ENCODE measurements at places on chromosomes 16 and 17.

DNA sequence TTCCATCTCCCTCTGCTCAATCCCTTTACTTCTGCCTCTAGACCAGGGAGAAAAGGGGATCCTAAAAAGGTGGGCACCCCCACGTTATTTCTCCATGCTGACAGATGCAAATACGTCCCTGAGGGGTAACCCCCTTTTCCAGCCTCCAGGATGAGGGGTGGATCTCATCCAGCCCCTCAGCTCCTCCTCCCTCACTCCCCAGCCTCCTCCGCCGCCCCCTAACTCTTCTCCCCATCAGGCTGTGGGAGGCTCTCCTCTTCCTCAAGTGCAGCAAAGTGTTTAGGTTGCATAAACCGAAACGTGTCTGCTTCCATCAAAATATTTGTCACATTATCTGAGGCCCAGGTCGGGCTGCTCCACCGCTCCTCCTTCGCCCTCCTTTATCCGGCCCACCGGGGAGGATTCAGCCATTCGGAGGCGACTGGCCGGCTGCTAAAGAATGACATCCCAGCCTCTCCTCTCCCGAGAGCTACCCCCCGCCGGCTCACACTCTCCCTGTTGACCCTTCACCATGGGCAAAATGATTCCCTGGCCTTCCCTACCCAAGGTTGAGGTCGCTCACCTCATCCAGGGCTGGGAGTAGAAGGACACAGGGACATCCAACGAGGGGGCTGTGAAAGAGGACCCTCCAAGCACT is 1.2 kb upstream of the C1QL1 start:
- DNase-seq: no peak

GRCh38 chr16:10868596-10869469 is 8.2 kb upstream of the CIITA start:
- DNase-seq: no peak

DNA sequence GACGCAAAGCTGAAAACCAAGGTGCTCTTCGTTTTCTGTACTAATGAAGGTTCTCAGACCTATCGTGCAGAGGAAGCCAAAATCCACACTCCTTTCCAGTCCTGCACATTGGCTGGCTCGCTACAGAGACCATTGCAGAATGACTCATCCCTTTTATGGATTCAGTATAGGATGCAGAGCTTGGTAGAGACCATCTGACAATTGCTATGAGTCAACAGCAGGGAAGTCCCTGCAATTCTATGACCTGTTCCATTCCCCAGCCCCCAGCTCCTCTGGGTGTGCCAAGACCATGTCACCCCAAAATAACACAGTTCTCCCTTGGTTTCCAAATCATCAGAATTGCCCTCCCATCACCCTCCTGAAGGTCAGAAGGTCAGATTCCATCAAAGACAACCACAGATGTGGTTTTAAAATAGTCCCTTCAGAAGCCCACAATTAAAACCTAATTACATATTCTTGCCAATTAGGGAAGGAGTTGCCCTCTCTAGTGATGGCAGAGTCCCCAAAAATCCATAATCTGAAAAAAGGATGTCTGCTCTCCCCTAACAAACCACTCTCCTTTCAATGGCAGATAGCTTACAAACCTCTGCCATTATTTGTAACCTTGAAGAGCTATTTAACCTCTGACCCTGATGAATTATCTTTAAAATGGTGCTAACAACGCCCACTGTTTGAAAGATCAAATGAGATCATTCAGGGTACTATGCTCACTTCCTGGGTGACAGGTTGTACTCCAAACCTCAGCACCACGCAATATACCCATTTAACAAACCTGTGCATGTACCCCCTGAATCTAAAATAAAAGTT is 108.2 kb upstream of the RBBP6 start:
- DNase-seq: no peak

GRCh38 chr16:58127634-58128033 is 1.5 kb downstream of the CFAP20 start:
- DNase-seq: no peak

- DNase-seq: no peak
Observed at GRCh38 chr17:5034063-5034462, 1.2 kb downstream of the SLC52A1 start.

DNA sequence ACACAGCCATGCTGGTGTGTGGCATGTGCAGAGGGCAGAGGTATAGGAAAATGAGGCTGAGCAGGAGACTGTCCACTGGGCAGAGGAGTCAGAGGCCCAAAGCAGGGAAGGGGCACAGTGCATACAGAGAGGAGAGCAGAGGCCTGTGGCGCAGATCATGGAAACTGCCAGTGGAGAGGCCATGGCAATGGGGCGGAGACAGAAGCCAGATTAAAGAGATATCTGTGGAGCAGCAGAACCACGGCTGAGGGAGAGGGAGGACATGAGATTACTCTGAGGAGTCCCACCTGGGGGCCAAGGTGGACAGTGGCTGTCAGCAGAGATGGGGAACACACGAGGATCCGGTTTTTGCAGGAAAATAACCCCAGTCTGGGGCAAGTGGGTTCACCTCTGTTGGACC is 43.3 kb downstream of the RANBP10 start:
- DNase-seq: no peak

DNA sequence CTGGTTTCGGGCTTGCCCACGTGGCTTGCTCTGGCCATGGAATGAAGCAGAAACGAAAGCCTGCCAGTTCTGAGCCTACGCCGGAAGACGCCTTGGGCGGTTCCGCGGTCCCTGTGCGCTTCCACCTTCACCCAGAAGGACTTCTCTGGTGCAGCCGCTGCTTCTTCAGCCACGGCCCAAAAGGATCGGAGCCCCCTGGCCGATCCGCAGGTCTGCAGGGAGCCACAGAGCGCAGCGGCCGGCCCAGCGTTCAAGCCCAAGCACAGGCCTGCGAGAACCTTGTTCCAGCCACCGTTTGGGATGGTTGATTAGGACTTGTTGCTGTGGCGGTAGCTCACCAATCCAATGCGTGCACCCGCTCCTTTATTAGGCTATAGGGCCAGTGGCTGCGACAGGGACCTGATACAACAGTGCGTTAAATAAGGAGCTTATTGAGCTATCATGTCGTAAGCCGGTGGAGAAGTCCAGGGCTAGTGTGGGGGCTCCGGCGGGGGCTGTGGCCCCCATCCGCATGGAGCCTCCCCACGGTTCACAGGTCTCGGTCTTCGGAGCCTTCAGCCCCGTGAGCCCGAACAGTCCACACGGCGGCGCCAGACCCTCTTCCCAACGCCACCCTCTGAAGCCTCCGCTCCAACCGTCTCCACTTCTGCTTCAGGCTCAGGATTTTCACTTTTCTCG is 10.2 kb upstream of the MPP2 start:
- no peak for DNase-seq

- no peak for DNase-seq
Observed at GRCh38 chr16:77062878-77063675, 127.9 kb upstream of the MON1B start.

- DNase-seq: no peak
Observed at GRCh38 chr16:51002881-51003490, 148.1 kb downstream of the SALL1 start.

DNA sequence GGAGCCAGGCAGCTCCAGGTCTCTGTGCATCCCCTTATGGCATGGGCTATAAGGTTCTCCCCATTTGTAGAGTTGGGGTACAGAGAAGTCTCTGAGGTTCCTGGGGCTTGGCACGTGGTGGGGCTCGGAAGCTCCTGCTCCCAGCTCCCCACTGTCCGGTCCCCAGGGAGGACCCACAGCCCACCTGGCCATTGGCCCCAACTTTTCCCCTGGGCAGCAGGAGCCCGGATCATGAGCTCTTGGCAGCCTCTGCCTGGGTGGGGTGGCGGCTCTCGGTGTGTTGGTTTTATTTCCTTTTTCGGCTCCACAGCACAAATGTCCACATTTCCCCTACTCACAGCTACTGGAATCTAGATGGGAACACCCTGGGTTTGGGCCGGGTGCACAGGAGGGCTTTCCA is 30.5 kb downstream of the GSE1 start:
- no peak for DNase-seq

DNA sequence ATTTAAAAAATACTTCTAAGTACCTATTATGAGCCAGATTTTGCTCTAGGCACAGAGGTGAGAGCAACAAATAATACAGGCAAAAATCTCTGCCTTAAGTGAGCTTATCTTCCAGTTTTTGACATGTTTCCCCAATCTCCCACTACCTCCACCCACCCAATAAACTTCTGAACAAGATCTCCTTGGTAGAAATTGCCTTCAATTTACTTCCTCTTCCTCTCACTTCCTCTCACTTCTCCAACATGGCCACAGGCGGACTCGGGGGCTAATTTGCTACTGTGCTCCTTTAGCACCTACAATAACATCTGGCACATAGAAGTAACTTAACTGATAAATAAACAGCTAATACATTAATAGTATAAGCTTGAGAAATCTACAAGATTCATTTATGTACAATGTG is 82.6 kb downstream of the CACNG1 start:
- no peak for DNase-seq

- DNase-seq: no peak
Observed at GRCh38 chr17:80348551-80349150, 66.3 kb upstream of the ENDOV start.

GRCh38 chr17:12422651-12423050 is 243.0 kb upstream of the MYOCD start:
- no peak for DNase-seq

GRCh38 chr16:89686520-89687091 is at the start of gene CDK10:
Gene CDK10, plus strand, starts transcription at chr16:89686689. Its CDS starts 22 bp downstream, at chr16:89686711.
- DNase-seq: peak; percentile 88

DNA sequence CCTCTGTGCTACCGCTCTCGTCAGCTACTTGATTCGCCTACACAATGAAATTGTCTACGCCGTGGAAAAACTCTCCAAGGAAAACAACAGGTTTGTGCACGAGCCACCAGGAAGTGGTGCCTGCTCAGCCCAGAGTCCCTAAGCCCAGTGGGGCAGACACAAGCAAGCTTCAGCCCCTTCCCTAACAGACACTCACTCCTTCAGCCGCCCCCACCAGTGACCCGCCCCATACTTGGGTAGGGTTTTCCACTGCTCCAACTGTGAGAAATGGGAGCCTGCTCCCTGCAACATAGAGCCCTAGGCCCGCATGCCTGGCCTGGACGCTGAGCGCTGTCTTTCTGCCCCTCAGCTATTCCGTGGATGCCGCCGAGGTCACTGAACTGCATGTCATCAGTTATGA is 28.6 kb upstream of the ENDOV start:
- no peak for DNase-seq

- DNase-seq: no peak
Observed at GRCh38 chr16:1181404-1182315, 28.8 kb downstream of the CACNA1H start.

GRCh38 chr17:41737680-41738023 is 3.2 kb upstream of the HAP1 start:
- DNase-seq: no peak

DNA sequence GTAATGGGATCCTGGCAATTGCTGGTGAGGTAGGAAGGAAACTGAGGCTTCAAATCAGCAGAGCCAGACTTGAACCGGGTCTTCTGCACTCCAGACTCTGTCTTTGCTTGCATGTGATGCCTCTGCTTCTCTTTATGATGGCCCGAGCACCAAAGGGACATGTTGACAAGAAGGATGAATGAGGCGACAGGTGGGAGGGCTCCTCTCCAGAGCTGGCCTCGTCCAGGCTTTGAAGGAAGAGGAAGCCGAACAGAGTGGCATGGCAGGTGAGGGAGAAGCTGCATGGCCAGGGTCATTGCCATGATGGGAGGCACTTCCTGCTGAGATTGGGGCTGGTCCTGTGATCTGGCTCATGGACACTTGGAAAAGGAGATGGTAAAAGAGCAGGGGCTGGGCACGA is 40.8 kb downstream of the AKAP1 start:
- no peak for DNase-seq

GRCh38 chr16:86129541-86129940 is 230.6 kb downstream of the IRF8 start:
- DNase-seq: no peak

GRCh38 chr16:4692460-4693295 is 684 bp upstream of the NUDT16L1 start:
- no peak for DNase-seq

- no peak for DNase-seq
Observed at GRCh38 chr17:17808706-17809432, 27.9 kb downstream of the SREBF1 start.

DNA sequence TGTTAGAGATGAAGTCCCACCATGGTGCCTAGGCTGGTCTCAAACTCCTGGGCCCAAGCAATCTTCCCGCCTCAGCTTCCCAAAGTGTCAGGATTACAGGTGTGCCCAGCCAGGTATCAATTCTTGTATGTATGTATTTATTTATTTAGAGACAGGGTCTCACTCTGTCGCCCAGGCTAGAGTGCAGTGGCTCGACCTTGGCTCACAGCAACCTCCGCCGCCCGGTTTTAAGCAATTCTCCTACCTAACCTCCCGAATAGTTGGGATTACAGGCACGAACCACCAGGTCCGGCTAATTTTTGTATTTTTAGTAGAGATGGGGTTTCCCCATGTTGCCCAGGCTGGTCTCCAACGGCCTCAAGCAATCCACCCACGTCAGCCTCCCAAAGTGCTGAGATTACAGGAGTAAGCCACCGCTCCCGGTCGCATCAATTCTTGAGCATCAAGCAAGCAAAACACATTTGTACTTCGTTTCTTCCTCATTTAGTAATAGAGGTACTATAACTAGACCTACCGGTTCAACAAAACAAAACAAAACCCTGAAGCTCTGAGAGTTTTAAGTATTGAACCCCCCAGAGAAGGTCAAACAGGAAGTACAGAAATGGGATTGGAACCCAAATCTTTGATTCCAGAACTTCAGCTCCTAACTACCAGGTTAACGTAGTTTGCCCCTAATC is 1.0 kb upstream of the ZNF500 start:
- DNase-seq: no peak

DNA sequence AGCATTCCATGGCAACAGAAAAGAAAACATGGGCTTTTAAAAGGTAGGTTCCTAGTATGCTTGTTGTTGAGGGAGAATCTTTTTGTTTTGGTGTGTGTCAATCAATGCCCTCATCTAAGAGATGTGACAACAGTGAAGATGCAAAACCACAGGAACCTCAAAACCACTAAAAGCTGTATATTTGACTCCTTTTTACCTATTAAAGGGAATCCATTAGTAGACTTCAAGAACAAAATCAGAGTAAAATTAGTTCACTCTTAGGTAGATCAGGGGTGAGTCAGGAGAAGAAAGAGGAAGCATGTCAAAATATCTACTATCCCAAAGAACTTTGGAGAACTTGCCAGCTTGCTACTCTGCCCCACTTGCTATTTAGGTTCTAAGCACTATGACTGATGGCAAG is 89.1 kb downstream of the CDK5R1 start:
- DNase-seq: no peak

DNA sequence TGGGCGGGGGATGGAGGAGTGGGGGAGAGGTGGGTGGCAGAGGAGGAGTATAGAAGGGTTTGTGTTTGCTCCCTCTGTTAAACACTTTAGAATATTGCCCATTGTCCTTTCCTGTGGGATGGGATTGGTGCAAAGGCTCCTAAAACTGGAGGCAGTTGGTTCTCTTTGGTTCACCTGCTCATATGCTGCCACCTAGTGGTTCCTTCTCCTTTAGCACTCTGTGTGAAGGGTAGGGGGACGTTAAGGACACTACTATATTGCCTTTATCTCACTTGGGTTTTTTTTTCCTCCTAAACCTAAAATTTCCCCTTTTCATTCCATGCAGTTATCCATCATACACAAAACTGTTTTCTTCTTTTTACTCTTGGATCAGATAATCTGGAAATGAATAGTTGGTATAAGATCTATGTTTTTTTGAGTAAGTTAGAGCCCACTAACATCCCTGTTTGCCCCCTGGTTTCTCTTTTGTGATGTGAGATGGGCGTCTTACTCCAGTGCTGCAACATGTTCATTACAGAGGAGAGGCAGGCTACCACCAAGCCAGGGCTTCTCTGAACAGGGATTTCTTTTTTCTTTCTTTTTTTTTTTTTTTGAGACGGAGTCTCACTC is 23.8 kb downstream of the SNX11 start:
- peak; percentile 78 for DNase-seq

Measured in NT2/D1 (cell line).